Karpas-422 (cell line): ENCODE measurements at places on chromosomes 5 and 9. TPM values are rescaled to one million over a fixed set of nuclear protein-coding genes. Genes with fewer than 3 reads are reported as not detected.
A peak's percentile ranks its signal among the peaks of the same experiment; 100 is the strongest.

The CEMIP2 gene
- total RNA-seq = 0.07 and 0.61 TPM in 2 replicates

The TRAF2 gene
- total RNA-seq = 6.3 and 11.3 TPM in 2 replicates

The PCDHGB2 gene
- 9.8 and 11.5 TPM in 2 replicates for total RNA-seq

The CMYA5 gene
- total RNA-seq = 0.04 and 0.45 TPM in 2 replicates

The FIBCD1 gene
- not detected in 2 replicates for total RNA-seq

DNA sequence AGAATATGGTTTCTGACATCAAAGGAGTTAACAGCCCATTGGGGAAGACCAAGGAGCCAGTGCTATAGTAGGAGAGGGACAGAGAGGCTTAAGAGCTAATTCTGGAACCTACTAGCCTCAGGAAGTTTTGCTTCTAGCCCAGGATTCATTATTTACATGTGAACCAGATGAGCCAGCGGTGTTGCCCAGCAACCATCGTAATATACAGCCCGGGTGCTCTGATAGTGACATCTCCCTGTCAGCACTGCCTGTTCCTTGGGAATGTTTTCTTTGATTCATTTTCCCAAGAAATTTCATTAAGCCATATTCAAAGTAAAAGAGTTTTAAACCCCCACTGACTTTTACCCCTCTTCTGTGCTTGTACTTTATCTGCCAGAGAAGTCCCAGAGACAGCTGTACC, 217.4 kb upstream of the ADAMTSL1 start:
- DNase-seq = peak; percentile 38

GRCh38 chr9:99868845-99869244, 37.6 kb upstream of the STX17 start:
- no peak for DNase-seq

- DNase-seq = no peak
Observed at GRCh38 chr5:173501271-173501670, 115.2 kb downstream of the BOD1 start.

- DNase-seq = no peak
Observed at GRCh38 chr5:161548487-161549094, 2.1 kb upstream of the GABRB2 start.
